ENCODE measurements at places on chromosomes 1 and 21.

DNA sequence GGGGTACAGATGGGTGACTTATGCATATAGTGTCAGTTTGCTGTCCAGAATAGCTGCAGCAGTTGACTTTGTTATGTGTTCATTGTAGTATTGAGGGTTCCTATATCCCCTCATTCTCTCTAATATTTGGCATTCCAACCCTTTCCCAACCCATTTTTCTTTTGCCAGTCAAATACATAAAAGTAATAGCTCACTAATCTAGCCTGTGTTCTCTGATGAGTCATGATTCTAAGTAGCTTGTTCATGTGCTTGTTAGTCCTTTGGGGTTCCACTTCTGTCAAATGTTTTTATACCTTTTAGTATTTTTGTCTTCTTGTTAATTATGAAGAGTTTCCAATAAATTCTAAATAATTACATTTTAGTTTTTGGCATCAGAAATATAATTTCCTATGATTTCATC, 99.2 kb upstream of the MROH9 start:
- DNase-seq: no peak

GRCh38 chr1:82507011-82507410, 706.3 kb downstream of the ADGRL2 start:
- no peak for DNase-seq

- DNase-seq: no peak
These were observed 18.7 kb downstream of the LPGAT1 start for GRCh38 chr1:211811848-211812247.

DNA sequence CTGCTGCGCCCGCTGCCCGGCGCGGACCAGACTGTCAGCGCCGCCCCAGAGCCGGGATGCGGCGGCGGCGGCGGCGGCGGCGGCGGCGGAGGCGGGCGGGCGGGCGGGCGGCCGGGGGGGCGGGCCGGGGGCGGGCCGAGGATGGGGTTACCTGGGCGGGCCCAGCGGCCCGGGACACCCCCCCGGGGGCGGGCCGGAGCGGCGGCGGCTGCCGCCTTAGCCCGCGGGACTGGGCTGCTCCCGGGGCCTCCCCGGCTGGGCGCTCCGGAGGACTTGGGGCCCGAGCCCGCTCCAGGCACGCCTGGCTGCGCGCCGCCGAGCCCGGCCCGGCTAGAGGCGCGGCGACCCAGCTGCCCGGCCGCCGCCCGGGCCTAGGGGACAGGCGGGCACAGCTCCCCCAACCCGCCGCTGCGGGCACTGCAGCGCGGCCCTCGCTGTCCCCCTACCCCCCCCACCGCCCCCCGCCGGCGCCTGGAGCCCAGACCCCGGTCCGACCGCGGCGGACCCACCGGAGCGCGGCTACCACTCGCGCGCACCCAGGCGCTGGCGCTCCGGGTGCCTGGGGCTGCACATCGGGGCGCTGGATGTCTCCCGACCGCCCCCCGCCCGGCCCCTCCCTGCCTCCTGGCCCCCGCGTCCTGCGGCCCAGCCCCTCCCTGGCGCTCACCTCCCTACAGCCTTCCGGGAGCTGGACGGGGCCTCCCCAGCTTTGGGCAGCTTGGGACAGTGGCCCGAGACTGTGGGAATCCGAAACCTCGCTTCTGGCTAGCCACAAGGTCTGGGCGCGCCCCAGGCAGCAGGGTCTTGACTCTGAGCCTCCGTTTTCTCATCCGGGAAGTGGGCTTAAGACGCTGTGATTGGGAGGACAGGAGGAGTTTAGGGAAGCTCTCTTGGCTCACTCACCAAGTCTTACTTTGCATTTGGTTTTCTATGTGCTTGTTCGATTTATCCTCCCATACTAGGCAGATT, at the start of gene WNT4:
TSS of gene WNT4 (minus strand) at position 33 of the 969 bp plus-strand sequence. CDS start 175 bp downstream, outside the sequence.
- DNase-seq: no peak

GRCh38 chr1:38131024-38131585, 84.5 kb upstream of the POU3F1 start:
- DNase-seq: no peak

GRCh38 chr1:26148887-26149286, 10.0 kb upstream of the FAM110D start:
- no peak for DNase-seq

GRCh38 chr1:85339656-85340399, 63.4 kb upstream of the BCL10 start:
- DNase-seq: no peak

DNA sequence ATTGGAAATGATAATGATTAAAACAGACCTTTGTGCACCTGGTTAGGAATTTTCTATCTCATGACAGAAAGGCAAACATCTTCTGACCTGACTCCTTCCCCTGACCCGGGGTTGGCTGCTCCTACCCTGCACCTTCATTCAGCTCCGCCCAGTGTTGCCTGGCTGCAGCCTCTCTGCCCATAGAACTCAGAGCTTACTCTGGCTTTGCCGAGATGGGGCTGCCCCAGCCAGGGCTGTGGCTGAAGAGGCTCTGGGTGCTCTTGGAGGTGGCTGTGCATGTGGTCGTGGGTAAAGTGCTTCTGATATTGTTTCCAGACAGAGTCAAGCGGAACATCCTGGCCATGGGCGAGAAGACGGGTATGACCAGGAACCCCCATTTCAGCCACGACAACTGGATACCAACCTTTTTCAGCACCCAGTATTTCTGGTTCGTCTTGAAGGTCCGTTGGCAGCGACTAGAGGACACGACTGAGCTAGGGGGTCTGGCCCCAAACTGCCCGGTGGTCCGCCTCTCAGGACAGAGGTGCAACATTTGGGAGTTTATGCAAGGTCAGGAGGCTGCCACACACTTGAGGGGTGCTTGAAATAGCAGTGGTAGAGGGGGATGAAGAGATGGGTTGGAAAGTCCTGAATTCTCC, at the start of gene DIO1:
TSS of gene DIO1 (plus strand) at position 189 of the 638 bp plus-strand sequence. CDS start at position 213, 24 bp downstream.
- DNase-seq: no peak

- DNase-seq: no peak
These were observed 119.4 kb downstream of the NEK7 start for GRCh38 chr1:198276241-198276640.

DNA sequence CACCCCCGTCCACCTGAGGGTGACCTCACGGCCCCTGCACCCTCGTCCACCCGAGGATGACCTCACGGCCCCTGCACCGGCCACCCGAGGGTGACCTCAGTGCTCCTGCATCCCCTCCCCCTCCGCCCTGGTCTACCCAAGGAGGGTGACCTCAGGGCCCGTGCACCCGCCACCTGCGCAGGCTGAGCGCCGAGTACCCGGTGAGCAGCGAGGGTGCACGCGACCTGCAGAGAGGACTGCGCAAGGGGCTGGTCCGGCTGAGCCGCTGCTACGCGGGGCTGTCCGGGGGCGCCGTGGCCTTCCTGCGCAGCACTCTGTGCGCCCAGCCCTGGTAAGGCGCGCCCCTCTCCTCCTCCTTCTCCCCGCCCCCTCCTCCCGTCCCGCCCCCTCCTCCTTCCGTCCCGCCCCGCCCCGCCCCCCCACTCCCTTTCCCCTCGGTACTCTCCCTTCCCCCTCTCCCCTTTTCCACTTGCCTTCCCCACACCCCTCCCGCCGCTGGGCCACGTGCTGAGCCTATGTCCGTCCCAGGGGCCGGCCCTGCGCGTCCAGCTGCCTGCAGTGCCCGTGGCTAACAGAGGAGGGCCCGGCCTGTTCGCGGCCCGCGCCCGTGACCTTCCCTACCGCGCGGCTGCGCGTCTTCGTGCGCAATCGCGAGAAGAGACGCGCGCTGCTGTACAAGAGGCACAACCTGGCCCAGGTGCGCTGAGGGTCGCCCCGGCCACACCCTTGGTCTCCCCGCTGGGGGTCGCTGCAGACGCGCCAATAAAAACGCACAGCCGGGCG, 28.4 kb downstream of the TRIM11 start:
- DNase-seq: peak; percentile 51

GRCh38 chr1:37765916-37766664, 1.2 kb upstream of the EPHA10 start:
- DNase-seq: no peak

GRCh38 chr1:167602840-167603239, 27.2 kb upstream of the RCSD1 start:
- no peak for DNase-seq

- peak; percentile 61 for DNase-seq
These were observed at the start of gene TRAF3IP3 for GRCh38 chr1:209755926-209756614. TRAF3IP3 (plus strand) TSS chr1:209756053; CDS start chr1:209760040, 3,987 bp downstream.

DNA sequence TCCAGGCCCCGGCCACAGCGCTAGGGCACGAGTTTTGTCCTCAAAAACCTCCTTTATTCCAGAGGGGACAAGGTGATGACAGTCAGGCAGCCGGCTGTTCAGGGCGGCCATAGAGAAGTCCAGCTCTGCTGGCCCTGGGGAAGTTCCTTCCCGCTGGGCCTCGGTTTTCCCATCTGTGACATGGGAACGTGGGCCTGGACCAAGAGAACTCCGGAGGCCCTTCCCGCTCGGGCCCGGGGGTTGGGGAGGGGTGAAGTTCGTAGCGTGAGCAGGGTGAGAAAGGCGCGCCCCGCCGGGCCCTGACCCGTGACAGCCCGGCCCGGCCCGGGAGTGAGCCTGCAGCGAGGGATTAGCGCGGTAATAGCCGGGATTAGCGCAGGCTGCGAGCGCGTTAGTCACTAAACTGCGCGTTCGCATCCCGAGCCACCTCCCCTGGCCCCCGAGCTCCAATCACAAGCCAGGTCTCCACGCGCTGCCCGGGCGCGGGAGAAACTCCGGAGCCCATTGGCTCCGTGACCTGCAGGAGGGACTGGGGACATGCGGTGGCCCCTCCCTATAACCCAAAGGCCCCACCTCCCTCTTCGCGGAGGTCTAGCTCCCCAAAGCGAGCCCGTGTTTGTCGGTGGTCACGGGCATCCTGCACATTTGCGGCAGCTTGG, 29.8 kb upstream of the PADI2 start:
- no peak for DNase-seq

GRCh38 chr1:31987135-31987619, 26.5 kb upstream of the KHDRBS1 start:
- no peak for DNase-seq

DNA sequence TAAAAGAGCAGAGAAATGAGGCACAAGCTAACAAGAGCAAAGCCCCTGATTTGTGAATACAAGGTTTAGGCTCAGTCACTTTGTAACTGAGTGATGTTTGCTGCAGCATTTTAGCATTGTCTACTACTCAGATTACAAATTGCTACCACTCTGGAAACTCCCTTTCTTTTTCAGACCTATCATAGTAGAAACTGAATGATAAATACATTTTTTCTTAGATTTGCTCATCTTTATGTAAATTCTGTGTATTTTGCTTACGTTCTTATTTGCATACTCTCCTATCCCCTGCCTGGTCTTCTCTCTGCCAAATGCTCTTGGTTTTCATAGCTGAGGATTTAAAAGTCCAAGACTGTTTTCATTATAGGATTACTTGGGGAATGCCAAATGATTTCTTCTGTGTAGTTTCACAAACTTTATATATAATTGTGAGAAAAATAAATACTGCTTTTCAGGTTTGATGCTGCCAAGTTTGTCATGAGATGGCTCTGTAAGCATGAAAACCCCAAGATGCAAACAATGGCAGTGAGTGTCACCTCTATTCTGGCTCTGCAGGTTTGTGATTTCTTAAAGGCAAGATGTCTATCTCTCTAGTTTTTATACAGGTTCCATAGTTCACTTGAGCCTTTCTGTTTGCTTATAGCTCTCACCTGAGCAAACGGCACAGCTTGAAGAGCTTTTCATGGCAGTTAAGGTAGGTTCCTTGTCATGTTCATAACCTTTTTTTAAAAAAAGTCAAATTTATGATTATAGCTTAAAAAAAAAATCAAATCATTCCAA, 24.7 kb downstream of the ZYG11A start:
- DNase-seq: no peak

All from T-helper 1 cell (primary cell).